NCI-H524 treated with DMSO at 0.1 percent for 48 hours (cell line): ENCODE measurements at places on chromosomes 12 and 14.

- no peak for DNase-seq
Measured at GRCh38 chr12:94318181-94318580, 141.5 kb downstream of the CEP83 start.

- DNase-seq, result no peak
Measured at GRCh38 chr14:68879321-68879781, 86.5 kb upstream of the ZFP36L1 start.

- no peak for DNase-seq
Measured at GRCh38 chr12:3081886-3082285, 4.7 kb downstream of the TSPAN9 start.

DNA sequence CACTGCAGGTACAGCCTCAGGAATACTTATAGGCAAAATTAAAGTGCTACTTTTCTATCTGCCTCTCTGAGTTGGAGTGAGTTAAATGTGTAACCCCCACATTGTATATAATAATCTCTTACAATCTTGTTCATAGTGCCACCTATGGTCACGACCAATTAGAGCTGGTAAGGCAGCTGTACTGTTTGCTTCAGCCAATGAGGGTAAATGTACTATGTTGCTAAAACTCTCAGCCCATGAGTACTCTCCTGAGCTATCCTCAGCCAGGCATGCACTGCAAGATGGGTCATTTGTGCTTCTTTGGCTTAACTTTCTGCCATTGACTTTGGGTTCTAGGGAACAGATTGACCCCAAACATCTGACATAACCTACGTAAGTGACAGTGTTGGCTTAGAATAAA, 15.0 kb upstream of the MDM2 start:
- peak; percentile 21 for DNase-seq

- no peak for DNase-seq
Measured at GRCh38 chr14:22002860-22003284, 329.3 kb upstream of the OR4E1 start.

GRCh38 chr12:57717846-57718640, 20.5 kb downstream of the AGAP2 start:
- DNase-seq, result no peak

DNA sequence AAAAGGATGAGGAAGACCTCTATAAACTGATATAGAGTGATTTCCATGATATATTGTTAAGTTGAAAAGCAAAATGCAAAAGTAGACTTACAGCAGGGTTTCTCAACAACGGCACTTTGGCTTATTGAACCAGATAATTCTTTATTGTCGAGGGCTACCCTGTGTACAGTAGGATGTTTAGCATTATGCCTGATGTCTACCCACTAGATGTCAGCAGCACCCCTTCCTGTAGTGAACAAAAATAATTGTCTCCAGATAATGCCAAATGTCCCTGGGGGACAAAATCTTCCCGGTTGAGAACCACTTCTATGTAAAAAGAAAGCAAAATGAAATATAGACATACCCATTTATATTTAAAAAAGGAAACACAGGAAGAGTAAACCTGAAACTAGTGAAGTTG, 32.4 kb downstream of the ABCD2 start:
- DNase-seq, result peak; percentile 8

DNA sequence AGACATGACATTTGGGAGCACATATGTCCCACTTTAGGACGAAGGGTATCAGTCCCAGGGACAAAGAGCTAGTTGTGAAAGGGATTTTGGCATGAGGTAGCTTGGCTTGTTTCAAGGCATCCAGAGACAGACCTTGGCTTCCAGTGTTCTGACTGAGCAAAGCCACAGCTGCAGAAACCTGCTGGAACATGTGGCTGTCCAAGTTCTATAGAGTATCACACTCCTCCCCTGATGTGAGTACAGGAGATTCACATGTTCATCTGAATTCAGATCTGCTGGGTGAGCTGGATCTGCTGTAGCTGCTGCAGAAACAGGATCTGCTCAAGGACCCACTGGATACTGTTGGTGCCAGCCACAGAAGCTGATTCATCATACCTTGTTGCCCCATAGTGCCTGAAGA, 10.1 kb upstream of the C14orf39 start:
- DNase-seq, result no peak

GRCh38 chr14:102866982-102867761, 55.3 kb upstream of the AMN start:
- DNase-seq, result no peak

- no peak for DNase-seq
Measured at GRCh38 chr14:24848102-24848790, 201.7 kb downstream of the STXBP6 start.

DNA sequence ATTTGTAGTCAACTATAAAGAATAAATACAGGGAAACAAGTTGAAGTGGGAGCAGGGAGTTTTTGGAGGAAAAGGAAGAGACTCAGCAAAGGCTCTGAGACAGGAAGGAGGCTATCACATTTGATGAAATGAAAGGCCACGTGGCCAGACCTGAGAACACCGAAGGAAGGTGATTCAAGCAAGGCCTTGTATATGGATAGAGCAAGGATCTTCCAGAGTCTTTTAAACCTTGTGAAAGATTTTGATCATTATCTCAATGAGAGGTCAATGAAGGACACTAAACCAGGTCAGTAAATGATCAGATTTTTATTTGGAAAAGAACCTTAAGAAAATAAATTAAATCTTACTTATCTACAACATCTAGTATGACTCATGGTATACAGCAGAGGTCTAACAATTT, 523.5 kb downstream of the SLC16A7 start:
- DNase-seq, result no peak

DNA sequence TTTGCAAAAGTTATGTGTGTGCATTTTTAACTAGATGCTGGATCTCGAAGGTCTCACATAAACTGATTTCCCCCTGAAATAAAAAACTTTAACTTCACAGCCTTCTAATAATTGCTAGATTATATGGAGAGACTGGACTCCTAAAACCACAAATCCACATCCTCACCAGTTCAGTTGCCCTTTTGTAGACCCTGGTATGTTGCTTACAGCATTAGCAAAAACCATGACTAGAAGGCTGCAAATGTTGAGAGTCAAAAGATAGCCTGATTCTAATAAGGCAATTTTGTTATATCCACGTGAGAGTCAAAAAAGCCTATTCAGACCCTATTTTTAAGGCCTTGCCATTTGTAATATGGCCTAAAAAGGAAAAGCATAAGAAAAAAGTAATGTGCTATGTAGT, 37.4 kb downstream of the RASSF8 start:
- DNase-seq, result no peak

DNA sequence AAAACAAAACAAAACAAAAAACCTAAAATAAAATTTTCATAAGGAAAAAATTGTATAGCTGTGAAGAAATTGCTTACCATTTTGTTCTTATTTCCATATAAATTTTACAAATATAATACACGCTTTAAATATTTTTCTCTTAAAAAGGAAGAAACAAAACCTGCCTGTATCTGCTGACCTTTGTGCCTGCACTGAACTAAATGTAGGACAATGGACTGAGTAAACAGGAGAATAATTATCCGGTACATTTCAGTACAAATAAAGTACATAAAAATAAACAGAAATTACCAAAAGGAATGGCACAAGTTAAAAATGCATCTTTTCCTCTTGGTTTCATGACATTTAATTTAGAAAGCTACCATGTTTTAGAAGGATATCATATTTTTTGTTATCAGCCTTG, 112.3 kb downstream of the DNAI7 start:
- no peak for DNase-seq

DNA sequence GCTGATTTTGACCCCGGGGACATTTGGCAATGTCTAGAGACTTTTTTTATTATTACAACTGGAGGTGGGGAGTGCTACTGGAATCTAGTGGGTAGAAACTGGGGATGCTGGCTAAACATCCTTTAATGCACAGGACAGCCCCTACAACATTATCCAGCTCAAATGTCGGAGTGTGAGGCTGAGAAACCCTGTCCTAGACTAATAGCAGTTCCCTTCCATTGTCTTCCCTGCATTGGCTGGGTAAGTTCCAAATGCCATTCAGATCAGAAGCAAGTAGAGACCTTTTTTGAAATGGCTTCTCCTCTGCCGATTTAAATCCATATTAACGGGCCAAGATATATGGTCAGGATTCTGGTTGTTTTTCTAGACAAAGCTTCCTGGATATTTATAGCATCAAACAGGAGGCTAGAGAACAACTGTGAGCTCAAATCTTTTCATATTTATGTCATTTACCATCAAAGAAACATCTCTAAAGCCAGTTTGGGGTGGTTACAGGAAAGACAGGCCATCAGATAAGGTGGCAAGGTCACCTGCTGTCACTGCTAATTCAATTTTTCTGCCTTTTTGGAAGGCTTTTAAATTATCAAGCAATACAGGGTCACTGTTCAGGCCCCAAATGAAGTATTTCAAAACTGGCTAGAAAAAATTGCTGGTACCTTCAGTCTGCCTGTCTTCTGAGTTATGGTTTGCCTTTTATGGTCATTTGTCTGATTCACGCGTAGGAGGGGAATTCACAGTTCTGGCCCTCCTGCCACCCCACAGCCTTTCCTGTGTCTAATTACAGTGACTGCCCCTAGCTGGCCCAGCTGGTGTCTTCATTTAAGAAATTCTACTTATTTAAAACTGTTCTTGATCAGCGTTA, 20.1 kb upstream of the AKAP5 start:
- no peak for DNase-seq

GRCh38 chr12:52082669-52082987, 3.1 kb downstream of the SMIM41 start:
- no peak for DNase-seq

GRCh38 chr12:24750263-24750662, 198.6 kb downstream of the BCAT1 start:
- DNase-seq, result no peak

DNA sequence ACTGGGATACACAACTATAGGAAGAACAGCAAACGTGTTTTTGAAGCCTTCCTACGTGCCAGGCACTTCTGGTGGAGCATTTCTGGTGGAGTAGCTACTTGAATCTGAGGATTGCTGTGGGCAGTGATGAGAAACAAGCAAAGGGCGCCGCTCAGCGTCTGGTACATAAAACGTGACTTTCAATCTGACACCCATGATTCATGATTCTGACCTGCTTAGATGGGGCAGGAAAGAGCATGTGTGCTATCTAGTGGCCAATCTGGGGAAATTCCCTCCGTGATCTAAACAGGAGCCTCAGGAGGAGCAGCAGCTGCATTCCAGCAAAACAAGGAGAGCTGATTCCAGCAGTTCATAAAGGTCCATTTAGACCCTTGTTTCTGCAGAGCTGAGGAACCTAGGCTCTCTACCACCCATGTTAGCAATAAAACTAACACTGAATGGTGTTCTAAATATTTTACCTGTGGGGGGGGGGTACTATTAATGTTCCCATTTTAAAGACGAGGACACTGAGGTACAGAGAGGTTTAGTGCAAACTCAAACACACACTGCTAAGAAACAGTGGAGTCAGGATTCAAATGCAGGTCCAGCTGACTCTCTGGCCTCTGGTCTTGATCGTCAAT, 37.8 kb downstream of the PAH start:
- peak; percentile 54 for DNase-seq

GRCh38 chr12:70847871-70848270, 72.7 kb downstream of the PTPRR start:
- peak; percentile 38 for DNase-seq

- DNase-seq, result no peak
Measured at GRCh38 chr12:99977550-99977949, 7.2 kb downstream of the ANKS1B start.

GRCh38 chr14:90460136-90460535, 63.3 kb downstream of the CALM1 start:
- no peak for DNase-seq

DNA sequence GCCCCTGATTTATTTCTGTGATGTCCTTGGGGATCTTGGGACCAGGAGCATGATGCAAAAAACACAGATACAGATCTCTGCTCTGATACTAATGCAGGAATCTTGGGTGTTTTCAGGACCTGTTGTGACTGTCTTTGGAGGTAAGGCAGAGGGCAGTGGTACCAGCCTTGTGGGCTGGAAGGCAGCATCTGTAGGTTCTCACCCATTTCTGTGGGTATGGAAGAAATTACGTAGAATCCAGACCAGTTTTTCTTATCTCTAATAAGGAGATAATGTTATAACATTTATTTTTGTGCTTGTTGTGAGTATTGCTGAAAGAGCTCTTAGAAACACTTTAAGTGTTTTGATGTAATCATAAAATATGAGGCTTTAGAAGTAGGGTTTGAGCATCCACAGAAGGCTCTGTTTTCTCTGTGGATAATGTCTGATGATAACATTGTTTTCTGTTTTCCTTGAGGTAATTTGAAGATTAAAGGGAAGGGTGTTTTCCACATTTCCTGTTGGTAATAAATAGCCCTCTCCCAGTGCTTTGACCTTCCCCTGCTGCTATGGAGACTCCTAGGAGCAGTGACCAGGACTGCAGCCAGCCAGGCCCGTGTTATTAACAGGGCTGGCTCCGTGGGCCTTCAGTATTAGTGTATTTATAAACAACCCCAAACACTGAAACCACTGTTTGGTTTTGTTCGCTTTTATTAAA, 9.4 kb upstream of the DCP1B start:
- no peak for DNase-seq

GRCh38 chr14:78243187-78243586, 73.0 kb downstream of the NRXN3 start:
- DNase-seq, result no peak

- DNase-seq, result no peak
Measured at GRCh38 chr12:130862161-130862560, 9.7 kb upstream of the RAN start.
